Thoracic aorta (tissue), 2 donors: ENCODE measurements at places on chromosomes 2 and 18.

DNA sequence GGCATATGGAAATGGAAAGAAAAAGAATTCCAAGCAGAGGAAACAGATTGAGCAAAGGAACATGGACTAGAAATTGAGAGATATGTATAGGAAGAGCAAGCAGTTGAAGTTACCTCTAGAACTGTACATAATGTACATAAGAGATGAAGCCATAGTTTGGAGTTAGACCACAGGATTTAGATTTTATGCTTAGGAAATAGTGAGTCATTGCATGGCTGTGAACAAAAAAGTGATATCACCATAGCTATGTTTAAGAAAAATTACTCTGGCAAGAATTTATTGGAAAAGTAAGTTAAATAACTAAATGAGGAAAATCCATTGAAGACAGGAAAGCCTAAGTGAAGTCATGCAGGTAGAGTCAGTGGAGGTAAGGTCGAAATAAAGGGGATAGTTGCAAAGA, 99.4 kb upstream of the GALNT5 start:
- no peak for DNase-seq

GRCh38 chr2:226763320-226763719, 36.3 kb downstream of the IRS1 start:
- DNase-seq: no peak

GRCh38 chr2:220446106-220446712, 818.8 kb downstream of the SLC4A3 start:
- DNase-seq: no peak

GRCh38 chr2:148447877-148448276, 196.7 kb upstream of the EPC2 start:
- no peak for DNase-seq

DNA sequence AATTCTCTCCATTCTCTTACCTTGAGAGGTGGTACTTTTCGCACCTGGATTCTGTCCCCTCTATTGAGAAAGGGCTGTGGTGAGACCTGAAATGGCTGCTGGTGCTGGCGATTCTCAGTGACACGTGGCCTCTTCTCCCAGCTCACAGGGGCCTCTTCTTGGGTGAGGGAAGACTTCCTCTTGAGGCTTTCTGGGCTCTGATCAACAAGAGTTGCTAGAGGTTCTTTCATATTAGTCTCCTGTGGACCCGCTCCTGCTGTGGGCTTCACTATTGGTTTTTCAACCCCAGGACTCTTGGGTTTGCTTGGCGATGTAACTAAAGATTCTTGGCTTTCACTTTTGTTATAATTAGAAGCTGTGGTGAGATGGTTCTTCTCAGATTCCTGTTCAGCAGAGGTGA, 76.3 kb upstream of the DTNB start:
- DNase-seq: no peak

- no peak for DNase-seq
Observed at GRCh38 chr2:102206666-102207341, 20.0 kb downstream of the IL1RL2 start.

DNA sequence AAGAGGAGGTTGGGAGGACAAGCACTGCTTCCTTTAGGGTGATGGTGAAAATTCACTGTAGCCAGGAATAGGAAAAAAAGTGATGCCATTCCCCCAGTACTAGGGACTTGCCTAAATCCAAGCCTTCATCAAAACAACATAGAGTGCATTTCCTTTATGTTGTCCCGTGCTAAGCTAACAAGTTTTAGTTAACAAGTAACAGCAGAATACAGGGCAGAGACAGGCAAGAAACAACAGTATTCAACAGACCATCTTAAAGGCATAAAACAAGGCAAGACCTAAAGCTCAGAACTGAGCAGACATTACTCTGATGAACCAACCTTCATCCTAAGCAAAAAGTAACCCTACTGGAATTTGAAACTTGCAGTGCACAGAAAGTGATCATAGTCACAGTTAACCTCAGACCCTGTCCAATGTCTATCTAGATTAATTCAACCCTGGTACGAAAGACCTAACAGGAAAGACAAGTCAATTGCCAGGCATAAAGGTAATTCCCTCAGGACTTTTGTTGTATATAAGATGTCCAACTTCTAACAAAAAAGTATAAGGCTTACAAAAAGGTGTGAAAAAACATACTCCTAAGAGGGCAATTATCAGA, 34.4 kb upstream of the GALNT1 start:
- no peak for DNase-seq
